ENCODE measurements at places on chromosomes 11 and 22. TPM values are rescaled to one million over a fixed set of nuclear protein-coding genes. Genes with fewer than 3 reads are reported as not detected.

Gene CRACR2B
- 15.7 TPM for total RNA-seq

- H3K27me3 ChIP-seq, result peaks cover 17% of the 10 kb centered on the region
- H3K4me1 ChIP-seq, result peaks cover 12% of the 10 kb centered on the region
- peak overlapping the region; percentile 25 for H3K4me3 ChIP-seq
- no peak for DNase-seq
- H3K36me3 ChIP-seq, result no peaks in the 10 kb centered on the region
These were observed 601 bp upstream of the LRP4 start for GRCh38 chr11:46918788-46919513.

DNA sequence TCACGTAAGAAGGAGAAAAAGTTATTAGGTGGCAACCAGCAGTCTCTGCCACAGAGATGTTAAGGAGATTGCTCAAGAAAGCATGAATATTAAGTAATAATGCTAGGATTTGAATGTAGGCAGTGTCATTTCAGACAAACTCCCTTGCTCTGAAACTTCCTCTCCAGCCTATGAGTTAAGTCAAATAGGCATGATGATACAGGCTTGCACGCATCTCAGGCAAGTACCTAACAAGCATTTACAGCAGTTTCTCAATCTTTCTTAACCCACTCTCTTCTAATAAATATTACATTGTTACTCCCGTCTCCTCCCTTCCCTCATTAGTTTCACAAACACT lies 72.7 kb downstream of the RAB38 start:
- H3K27me3 ChIP-seq, result no peaks in the 10 kb centered on the region
- H3K4me1 ChIP-seq, result no peaks in the 10 kb centered on the region
- H3K36me3 ChIP-seq, result no peaks in the 10 kb centered on the region
- no peak overlapping the region for H3K27ac ChIP-seq

Gene BEST1
- total RNA-seq, result 52.5 TPM

Gene NCR3LG1
- total RNA-seq, result 2.0 TPM

DNA sequence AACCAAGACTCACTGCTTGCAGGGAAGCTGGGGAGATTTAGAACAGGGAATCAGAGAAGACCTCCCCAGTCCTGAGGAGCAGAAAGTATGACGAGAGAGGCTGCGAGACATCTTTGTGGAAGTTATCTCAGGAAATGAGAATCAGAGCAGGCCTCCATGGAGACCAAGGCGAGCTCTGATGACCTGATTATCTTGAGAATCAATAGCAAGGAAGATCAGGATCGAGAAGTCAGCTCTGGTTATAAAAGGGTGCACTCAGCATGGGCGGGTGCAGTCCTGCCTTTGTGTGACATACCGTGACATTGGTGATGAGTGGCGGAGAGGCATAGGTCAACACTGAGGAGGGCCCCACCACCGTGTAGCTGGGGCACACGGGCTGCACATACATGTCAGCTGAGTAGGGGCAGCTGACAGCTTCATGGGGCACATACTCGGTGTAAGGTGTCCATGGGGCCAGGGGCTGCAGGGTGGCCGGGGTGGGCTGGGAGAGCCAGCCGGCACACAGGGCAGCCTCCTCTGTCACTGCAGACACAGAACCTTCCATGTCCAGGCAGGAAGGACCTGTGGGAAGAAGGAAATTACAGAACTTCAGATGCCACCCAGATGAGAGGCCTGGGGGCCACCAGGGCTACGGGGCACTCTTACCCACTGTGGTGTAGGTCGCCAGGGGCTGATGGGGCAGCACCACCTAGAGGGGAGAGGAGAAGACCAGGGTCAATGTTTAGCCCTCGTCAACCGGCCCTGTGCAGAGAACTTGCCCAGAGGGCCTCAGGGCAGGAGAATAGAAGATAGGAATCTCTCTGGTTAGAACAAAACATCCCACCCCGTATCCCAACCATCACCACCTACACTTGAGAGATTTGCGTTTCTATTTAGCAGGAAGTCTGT lies 21.7 kb downstream of the POU2AF1 start:
- no peak overlapping the region for H3K27ac ChIP-seq
- no peaks in the 10 kb centered on the region for H3K4me1 ChIP-seq
- H3K4me3 ChIP-seq, result no peak overlapping the region
- H3K36me3 ChIP-seq, result no peaks in the 10 kb centered on the region
- no peaks in the 10 kb centered on the region for H3K27me3 ChIP-seq

Gene UPK2
- not detected for total RNA-seq

Gene GGT5
- 35.8 TPM for total RNA-seq

- no peaks in the 10 kb centered on the region for H3K36me3 ChIP-seq
- DNase-seq, result no peak
- no peaks in the 10 kb centered on the region for H3K4me1 ChIP-seq
These were observed 14.2 kb downstream of the MRGPRG start for GRCh38 chr11:3204141-3205015.

- H3K36me3 ChIP-seq, result no peaks in the 10 kb centered on the region
- H3K4me1 ChIP-seq, result no peaks in the 10 kb centered on the region
- DNase-seq, result no peak
- H3K27ac ChIP-seq, result no peak overlapping the region
These were observed 15.7 kb downstream of the IFITM10 start for GRCh38 chr11:1734641-1735081.

- no peak overlapping the region for H3K27ac ChIP-seq
- H3K36me3 ChIP-seq, result no peaks in the 10 kb centered on the region
- DNase-seq, result peak; percentile 89
- no peaks in the 10 kb centered on the region for H3K27me3 ChIP-seq
These were observed 38.1 kb downstream of the LMO1 start for GRCh38 chr11:8225589-8226036.

Gene OTOG
- not detected for total RNA-seq

- no peaks in the 10 kb centered on the region for H3K36me3 ChIP-seq
- peaks cover 12% of the 10 kb centered on the region for H3K4me1 ChIP-seq
- DNase-seq, result no peak
- H3K4me3 ChIP-seq, result peak within 1 kb of the TSS; percentile 18
These were observed at the start of gene MRGPRE for GRCh38 chr11:3231851-3232744. MRGPRE (minus strand) TSS chr11:3232417; CDS start chr11:3228799, 3,618 bp downstream.

Gene DLG2
- total RNA-seq, result 14.6 TPM

- H3K27ac ChIP-seq, result peak within 1 kb of the TSS; percentile 40
- no peaks in the 10 kb centered on the region for H3K36me3 ChIP-seq
These were observed at the start of gene APOL4 for GRCh38 chr22:36201630-36202319. APOL4 (minus strand) TSS chr22:36201809; CDS start chr22:36201734, 75 bp downstream.

Gene CHRDL2
- total RNA-seq, result not detected
